Suprapubic skin (tissue), 4 donors: ENCODE measurements at places on chromosomes 5 and 9. TPM values are rescaled to one million over a fixed set of nuclear protein-coding genes. Genes with fewer than 3 reads are reported as not detected.

Gene SPATA31A3
- not detected for total RNA-seq

DNA sequence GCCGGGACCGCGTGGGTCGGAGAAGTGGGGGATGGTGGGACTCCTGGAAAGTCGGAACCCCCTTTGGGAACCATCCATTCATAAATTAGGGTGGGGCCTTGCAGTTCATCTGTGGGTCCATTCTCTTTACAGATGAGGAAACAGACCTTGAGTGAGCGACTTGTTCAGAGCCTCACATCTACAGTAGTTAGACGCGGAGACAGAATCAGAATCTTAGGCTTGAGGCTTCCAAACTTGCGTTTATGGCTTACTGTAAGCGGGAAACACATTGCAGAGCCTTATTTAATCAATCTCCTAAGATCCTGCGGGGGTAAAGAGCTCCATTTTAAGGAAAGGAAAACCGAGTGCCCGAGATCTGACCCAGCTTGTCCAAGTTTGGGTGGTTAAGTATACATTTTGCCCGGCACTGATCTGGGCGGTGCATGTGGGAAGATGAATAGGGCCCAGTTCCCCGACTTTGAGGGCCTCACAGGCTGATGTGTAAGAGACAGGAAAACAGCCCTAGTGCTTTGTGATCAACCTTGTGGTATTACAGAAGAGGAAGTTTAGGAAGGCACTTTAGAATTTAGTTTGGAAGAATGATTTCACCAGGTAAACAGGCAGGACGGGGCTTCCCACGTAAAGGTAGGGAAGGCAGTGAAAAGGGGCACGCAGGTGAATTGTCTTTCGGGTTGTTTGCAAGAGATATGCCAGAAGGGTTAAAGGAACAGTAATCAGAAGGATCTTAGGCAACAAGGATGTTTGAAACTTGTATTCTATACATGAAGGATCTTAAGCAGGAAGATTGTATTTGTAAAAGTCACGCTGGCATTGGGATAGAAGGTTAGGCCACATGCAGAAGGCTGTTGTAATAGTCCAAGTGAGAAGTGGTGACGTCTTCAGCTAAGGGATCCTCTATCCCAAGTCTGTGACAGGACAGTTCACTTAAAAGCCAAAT is 744 bp downstream of the TARS1 start:
- no peak for DNase-seq

DNA sequence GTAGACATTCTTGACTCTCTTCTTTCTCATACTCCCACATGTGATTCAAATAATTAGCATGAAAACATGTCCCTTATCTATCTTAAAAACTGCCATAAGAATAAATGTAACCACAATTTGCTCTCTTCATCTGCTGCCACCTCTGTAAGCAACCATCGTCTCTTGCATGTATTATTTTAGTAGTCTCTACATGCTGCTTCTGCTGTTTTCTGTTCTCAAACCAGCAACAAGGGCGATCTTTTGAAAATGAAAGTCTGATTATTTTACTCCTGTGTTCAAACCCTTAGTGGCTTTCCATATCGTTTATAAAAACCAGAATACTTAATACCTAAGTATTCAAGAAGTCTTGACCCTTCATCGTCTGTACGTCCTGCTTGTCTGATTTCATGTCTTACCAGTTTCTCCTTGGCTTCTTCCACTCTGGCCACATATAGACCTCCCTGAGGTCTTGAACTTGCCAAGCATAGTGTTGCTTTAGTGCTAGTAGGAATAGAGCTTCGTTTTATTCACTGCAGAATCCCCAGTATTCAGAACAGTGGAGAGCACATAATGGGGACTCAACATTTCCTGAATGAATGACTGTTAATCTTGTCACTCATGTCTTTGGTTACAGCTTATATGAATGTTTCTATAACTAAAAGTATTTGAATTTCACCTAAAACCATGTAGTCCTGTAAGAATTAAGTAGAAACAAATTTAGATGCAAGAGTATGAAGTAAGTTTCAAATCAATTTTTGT is 10.6 kb downstream of the CDC42SE2 start:
- no peak for DNase-seq

Gene NMRK1
- total RNA-seq, result 40.6 TPM

DNA sequence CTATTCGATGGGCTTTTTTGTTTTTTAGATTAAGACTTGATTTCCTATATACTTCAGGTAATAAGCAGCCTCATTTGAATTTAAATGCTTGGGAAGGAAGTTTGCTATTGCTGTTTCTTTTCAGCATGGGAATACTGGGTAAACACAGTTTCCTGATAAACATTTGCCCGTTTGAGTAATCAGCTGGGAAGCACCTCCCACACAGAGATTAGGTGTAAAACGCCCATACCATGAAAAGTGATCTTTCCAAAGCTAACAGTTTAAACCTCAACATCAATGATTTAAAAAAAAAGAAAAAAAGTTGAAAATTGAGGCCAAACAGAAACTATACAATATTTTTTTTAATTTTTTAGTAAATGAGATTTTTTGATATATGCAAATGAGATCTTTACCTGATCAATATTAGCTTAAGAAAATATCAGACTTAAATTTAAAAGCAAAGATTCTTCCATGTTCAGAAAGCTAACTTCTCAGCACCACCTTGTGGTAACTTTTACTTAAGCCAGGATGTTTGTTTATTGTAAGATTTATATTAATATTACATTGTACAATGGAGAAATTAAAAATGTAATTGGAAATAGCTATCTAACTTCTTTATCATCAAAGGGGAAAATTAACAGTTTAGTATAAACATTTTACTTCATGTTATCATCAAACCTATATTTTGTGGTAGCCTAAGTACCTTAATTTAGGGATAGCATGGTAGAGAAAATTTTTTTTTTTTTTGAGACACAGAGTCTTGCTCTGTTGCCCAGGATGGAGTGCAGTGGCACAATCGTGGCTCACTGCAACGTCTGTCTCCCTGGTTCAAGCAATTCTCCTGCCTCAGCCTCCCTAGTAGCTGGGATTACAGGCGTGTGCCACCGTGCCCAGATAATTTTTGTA is 39.8 kb downstream of the F2RL2 start:
- DNase-seq, result no peak

Gene GABRG2
- total RNA-seq, result not detected

GRCh38 chr5:149932445-149933350 is 11.9 kb downstream of the PDE6A start:
- DNase-seq, result no peak

Gene TAF11L8
- not detected for total RNA-seq

Gene HTR4
- not detected for total RNA-seq

DNA sequence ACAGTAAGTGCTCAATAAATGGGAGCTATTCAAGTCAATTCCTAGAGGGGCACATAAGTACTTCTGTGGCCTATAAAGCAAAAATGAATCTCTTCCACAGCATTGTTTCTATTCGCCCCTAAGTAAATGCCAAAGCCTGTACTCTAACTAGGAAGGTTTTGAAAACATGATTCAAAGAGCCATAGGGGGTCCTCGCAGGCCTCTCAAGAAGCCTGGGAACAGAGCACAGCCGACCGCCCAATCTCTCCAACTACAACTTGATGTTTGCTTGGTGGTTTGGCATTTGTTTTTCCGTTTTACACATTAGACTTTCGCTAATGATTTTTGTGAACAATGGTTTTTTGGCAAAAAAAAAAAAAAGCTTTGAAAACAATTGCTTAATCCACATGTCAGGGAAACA is 19.4 kb downstream of the EFNA5 start:
- DNase-seq, result no peak

Gene KCNT1
- 0.10 TPM for total RNA-seq

Gene TRIM32
- 11.5 TPM for total RNA-seq

DNA sequence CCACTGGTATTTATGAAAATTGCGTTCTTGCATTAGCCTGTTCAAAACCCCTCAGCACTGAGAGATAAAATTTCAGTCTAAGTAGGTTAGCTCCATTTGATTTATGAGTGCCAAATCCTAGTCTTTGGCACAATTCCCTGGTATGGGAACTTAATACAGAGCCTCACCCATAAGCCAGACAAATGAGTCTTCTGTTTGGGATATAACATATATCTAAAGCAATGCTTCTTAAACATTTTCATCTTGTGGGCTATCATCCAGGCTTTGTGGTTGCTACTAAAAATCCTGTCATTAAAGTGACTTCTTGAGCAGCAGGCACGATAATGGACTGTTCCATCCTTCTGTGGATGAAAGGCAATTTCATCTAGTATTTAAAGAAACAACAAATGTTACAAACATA is 419.5 kb upstream of the ACTBL2 start:
- no peak for DNase-seq

- DNase-seq, result no peak
Observed at GRCh38 chr5:153629027-153629895, 138.8 kb downstream of the GRIA1 start.

- DNase-seq, result no peak
Observed at GRCh38 chr9:7185612-7186011, 427.8 kb downstream of the KDM4C start.

Gene SLC6A3
- 0.16 TPM for total RNA-seq

Gene OCLN
- 52.4 TPM for total RNA-seq

- no peak for DNase-seq
Observed at GRCh38 chr9:88056876-88057275, 81.4 kb downstream of the SPATA31C2 start.

- no peak for DNase-seq
Observed at GRCh38 chr9:8800196-8800595, 1000.6 kb upstream of the DMAC1 start.

DNA sequence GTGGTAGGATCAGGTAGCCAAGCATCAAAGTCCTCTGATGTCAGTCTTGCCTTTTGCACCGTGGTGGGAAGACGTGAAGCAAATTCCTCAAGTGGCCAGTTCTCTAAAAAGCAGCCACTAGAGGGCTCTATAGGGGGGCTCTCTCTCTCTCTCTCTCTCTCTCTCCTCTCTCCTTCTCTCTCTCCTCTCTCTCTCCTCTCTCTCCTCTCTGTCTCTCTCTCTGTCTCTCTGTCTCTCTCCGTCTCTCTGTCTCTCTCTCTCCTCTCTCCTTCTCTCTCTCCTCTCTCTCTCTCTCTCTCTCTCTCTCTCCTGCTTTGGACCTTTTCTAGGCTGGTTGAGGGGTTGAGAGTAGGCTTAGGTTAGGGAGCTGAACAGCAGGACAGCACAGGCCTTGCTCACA is 13.9 kb upstream of the OSMR start:
- no peak for DNase-seq

- DNase-seq, result no peak
Observed at GRCh38 chr5:93716453-93716852, 24.9 kb downstream of the POU5F2 start.

- no peak for DNase-seq
Observed at GRCh38 chr9:98569491-98569890, 139.2 kb downstream of the GABBR2 start.

- no peak for DNase-seq
Observed at GRCh38 chr9:27749838-27750237, 176.6 kb upstream of the C9orf72 start.
